ENCODE measurements at places on chromosomes 1 and 21.

DNA sequence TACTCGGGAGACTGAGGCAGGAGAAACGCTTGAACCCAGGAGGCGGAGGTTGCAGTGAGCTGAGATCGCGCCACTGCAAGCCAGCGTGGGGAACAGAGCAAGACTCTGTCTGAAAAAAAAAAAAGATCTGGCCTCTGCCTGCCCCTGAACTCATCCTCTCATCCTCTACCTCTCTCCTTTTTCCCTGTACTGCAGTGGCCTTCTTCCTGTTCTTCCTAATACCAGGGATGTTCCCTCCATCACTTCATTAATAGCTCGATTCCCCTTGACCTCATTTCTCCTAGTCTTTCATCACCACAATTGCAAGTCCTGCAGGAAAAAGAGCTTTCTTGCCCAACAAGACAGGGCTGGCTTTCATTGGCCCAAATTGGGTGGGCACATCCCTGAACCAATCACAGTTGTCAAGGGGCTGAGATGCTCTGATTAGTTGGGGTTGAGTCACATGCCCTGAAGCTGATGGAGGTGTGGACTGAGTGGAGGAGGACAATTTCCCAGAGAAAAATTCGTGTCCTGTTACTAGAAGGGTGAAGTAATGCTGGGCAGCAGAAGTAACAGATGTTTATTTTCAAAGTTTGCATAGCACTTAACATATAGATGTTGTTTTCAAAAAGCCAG is 86.8 kb upstream of the PUM1 start:
- peak; percentile 72 for DNase-seq

GRCh38 chr1:158180741-158181576 is at the start of gene CD1D:
Gene CD1D (plus strand): TSS chr1:158180895. CDS start chr1:158181102, 207 bp downstream.
- no peak for DNase-seq

- DNase-seq, result no peak
Observed at GRCh38 chr1:39102537-39103327, 76.6 kb downstream of the NDUFS5 start.

DNA sequence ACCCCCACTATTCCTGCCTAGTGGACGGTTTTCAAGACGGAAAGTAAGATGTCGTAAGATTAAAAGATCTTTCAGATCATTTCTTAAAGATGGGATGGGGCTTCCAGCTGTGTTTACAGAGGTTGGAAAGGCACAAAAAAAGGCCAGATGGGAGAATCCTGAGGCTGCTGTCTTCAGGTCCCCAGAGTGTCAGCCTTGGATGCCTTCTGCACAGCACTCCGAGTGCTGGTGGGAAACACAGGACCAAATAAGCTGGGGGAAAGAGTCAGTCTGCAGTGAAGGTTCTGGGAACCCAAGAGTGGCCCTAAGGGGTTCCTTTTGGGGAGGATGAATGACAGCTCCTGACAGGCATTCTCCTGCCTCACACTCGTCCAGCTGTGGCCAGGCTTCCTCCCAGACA is 96.5 kb downstream of the COLGALT2 start:
- DNase-seq, result no peak

- no peak for DNase-seq
Observed at GRCh38 chr1:34129630-34130029, 35.4 kb downstream of the CSMD2 start.

GRCh38 chr1:27597516-27598294 is 6.2 kb downstream of the AHDC1 start:
- DNase-seq, result no peak

GRCh38 chr1:207417076-207417475 is 37.1 kb upstream of the CR2 start:
- DNase-seq, result no peak

DNA sequence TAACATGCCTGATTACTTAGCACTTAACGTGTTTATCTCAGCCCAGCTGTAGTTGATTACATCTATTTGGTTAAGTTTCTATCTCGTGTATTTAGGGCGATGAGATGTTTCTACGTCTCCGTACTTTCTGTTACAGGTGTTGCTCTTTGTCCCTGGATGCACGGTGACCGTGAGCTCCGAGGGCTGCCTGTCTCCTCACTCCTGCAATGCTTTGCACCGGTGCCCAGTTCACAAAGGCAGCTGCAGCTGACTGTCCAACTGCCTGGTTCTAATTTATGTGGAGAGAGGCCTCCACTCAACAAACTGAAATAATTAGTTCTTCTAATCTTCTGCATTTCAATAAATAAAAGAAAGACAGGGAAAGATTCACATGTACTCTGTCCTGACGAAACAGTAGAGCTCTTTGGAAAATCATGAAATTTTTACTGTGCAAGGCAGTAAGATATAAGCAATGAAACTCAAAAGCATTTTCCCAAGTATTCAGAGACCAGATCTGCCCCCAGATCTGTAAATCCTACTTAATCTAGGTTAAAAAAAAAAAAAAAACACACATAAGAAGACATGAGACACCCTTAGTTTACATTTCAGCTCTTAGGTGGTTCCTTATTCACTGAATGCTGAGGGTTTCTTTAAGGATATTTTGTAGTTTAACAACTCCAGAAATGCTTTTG is 108.2 kb downstream of the TGFBR3 start:
- no peak for DNase-seq

DNA sequence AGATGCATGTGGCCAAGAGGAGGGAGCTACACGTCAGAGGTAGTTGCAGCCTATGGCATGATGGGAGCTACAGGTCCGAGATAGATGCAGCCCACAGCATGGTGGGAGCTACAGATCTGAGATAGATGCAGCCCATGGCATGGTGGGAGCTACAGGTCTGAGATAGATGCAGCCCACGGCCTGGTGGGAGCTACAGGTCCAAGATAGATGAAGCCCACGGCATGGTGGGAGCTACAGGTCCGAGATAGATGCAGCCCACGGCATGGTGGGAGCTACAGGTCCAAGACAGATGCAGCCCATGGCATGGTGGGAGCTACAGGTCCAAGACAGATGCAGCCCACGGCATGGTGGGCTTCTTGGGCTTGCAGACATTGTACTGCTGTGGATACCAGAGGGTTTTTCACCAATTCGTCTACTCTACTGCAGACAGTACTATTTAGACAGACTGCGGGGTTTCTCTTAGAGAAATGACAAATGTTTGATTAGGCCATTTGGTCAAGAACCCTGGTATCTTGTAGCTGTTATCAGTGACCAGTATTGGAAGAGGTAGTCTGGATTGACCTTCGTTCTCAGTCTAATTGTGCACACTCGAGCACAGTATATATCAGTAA is 127.4 kb downstream of the DHRS3 start:
- no peak for DNase-seq

GRCh38 chr1:194268839-194269238 is 1082.4 kb upstream of the B3GALT2 start:
- no peak for DNase-seq

DNA sequence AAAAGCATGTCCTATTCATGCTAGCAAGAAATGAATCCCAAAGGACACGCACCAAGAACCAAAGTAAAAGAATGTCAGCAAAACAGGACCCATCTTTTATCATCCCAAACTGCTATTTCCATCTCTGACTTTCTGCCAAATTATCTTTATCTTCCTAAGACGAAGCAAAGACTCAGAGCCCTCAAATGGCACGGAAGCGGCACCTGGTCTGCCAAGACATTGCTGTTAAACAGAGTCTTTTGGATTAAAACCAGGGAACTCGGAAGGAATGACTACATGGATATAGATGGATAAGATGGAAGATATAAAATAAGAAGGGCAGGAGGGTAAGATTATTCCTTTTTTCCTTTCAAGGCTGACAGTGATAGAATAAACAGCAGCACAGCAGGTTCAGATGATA is 60.8 kb upstream of the LBR start:
- no peak for DNase-seq

GRCh38 chr1:203789966-203790365 is 5.5 kb upstream of the ZBED6 start:
- no peak for DNase-seq

DNA sequence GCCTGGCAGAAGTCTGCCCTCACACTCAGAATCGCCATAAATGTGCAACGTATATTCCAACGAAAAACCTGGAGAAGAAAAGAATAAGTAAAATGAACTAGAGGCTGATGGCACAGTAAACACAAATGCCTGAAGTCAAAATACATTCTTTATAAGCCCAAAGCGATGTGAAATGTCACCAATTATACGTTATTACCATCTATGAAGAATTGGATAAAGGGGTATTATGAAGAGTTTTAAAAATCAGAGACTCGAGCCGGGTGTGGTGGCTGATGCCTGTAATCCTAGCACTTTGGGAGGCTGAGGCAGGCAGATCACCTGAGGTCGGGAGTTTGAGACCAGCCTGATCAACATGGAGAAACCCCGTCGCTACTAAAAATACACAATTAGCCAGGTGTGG is 18.6 kb downstream of the PTP4A2 start:
- DNase-seq, result no peak

DNA sequence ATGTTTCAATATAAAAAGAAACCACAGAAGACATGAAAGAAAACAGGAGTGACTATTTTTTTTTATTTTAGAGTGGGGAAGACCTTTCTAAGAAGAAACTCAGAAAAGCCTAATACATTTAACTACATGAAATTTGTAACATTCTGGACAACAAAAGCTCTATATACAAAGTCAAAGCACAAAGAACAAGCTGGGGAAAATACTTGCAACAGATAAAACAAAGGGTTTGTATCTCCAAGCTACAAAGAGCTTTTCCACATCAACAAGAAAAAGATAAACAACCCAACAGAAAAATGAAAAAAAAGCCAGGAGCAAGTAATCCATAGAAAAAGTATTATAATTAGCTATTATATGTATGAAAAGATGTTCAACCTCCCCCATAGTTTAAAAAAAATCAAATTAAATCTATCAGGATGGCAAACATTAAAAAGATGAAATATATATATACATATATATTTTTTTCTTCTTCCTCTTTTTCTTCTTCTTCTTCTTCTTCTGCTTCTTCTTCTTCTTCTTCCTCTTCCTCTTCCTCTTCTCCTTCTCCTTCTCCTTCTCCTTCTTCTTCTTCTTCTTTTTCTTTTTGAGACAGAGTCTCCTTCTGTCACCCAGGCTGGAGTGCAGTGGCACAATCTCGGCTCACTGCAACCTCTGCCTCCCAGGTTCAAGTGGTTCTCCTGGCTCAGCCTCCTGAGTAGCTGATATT is 49.1 kb upstream of the EPS8L3 start:
- no peak for DNase-seq

GRCh38 chr1:117570988-117571409 is 34.8 kb upstream of the TENT5C start:
- no peak for DNase-seq

DNA sequence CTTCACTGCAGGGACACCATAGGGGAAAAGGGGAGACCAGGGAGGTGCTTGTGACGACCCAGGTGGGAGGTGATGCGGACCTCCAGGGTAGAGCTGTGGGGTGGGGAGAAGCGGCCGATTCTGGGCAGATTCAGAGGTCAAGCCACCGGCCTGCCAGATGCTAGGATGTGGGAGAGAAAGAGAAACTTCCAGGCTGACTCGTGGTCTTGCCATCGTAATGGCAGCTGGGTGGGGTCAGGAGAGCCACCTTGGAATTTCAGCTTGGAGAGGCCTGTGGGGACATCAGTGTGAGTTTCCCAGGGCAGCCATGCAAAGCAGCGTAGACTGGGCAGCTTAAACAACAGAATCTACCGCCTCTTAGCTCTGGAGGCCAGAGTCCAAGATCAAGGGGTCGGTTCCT is 258.0 kb upstream of the VAMP3 start:
- DNase-seq, result no peak

DNA sequence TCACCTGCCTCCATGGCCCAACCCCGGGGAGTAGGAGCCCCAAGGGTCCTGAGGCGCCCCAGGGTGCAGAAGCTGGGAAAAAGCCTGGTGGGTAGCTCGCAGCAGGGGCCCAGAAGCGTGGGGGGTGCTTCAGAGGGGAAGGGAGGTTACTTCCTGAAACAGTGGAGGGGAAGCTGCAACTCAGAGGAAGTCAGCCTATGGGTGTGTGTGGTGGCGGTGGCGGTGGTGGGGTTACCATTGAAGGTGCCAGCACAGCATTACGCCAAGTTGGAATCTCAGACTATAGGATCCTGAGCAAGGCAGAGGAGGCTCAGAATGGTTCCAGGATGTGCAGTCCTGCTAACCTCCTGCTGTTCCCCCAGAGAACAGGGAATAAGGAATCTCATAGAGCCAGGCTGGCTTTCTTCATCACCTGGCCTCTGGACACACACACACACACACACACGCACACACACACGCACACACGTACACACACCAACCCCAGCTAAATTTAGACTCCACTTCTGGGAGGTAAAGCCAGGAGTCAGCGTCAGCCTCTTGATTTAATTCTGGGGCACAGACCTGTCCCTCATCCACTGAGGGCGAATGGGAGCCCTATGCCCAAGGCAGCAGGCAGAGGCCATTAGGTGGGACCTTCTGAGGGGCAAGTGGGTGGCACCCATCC is 1.3 kb downstream of the DENND4B start:
- no peak for DNase-seq

DNA sequence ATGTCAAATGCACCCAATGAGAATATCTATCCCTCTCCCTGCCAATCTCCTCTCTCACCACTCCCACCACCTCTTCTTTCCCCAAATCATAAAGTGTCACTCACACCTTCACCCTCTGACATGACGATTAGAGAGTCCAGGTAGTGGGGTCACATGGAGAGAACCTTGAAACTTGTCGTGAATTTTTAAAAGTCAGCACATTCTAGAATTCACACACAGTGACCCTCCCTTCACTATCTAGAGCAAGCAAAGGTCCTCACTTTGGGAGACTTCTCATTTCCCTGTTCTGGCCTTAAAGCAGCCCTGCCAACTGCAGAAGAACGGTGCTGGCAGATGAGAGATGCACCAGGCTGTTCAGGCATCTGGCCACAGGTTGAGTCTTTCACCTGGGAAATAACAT is 61.9 kb downstream of the CD34 start:
- no peak for DNase-seq

- no peak for DNase-seq
Observed at GRCh38 chr21:34022627-34023335, 50.6 kb upstream of the MRPS6 start.

- no peak for DNase-seq
Observed at GRCh38 chr1:51517361-51518032, 1.6 kb downstream of the EPS15 start.

DNA sequence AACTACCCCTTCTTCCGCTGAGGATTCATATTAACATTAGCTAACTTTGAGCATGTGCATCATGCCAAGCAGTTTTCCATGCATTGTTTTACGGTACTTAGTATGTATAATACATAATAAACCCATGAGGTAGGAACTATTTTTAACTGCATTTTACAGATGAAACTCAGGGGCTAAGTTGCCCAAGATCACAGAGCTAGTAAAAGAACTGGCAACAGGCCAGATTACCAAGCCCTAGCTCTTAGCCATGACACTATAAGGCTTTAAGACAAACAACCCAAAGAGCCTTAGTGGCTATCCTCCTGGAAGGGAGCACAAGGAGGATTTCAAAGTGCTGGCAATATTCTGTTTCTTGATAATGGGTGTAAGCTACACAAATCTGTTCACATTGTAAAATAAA is 6.1 kb downstream of the AK2 start:
- DNase-seq, result no peak

- no peak for DNase-seq
Observed at GRCh38 chr1:24381256-24381655, 32.3 kb downstream of the STPG1 start.

DNA sequence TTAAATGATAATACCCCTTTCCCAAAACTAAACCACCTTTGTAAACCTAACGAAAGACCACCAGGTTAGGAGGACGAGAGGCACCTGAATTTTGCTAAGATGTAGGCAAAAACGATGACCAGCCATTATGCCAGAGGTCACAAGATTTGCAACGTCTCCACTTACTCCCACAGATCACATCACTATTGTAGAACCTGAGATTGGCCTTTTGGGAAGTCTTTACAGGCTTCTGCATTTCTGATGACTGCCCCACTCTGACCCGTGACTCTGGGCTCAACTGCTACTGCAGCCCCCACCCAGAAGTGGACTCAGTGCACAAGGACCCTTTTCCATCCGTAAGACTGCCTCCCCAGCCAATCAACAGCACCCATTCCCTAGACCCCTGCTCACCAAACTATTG is 36.4 kb upstream of the COL6A2 start:
- no peak for DNase-seq
